ENCODE measurements at places on chromosomes 5 and 9. TPM values are rescaled to one million over a fixed set of nuclear protein-coding genes. Genes with fewer than 3 reads are reported as not detected.

DNA sequence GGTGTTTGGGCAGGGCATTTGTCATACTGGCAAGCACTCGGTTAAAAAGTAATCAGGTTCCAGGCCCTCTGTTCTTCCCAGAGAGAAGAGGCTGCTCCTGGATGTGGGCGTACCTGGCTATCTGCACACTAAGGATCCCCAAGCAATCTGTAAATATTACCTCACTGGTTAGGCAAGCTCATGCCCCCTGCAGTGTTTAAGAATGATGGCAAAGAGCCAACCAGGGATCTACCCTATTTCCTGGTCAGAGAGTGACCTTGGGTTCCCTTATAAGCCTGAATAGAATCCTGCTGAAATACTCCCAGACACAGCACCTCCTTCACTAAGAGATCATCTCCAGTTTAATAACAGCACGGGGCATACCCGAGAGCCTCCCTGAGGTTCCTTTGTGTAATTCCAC is 181.2 kb downstream of the PIK3R1 start:
- no peak overlapping the region for H3K4me3 ChIP-seq
- no peaks in the 10 kb centered on the region for H3K36me3 ChIP-seq
- no peaks in the 10 kb centered on the region for H3K27me3 ChIP-seq
- no peak for DNase-seq
- H3K27ac ChIP-seq: no peak overlapping the region

Gene TLR4
- 0.51 TPM for total RNA-seq

GRCh38 chr5:68505917-68506860 is 290.6 kb downstream of the PIK3R1 start:
- H3K27ac ChIP-seq: no peak overlapping the region
- H3K4me3 ChIP-seq: no peak overlapping the region

Gene ABLIM3
- not detected for total RNA-seq

Gene TRIM36
- 0.15 TPM for total RNA-seq

DNA sequence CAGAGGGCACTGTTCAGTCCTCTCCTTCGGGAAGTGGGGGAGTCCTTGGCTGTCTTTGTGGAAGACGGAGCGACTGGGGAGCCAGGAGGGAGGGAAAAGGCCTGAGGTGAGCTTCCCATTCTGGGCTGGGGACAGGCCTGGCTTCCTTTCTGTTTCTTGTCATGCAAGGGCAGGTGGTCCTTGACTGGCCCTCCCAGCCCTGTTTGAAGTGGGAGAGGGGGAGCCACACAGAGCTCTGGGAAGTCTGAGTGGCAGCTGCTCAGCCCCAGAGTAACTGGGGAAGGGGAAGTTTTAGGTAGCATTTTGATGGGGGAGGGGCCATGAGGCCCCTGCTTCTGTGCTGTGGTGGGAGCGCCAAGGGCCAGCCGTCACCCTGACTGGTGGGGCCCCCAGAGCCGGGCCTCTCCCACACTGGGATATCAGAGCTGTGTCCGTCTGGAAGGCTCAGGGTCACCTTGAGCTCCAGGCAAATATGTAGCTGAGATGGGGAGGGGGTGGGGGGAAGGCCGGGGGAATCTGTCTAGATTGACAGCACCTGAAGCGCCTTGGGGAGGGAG is 6.5 kb downstream of the UNC5A start:
- H3K4me1 ChIP-seq: peaks cover 8% of the 10 kb centered on the region
- no peak overlapping the region for H3K27ac ChIP-seq
- H3K27me3 ChIP-seq: peaks cover 51% of the 10 kb centered on the region
- DNase-seq: no peak

Gene MACIR
- 10.5 TPM for total RNA-seq

GRCh38 chr5:149924486-149924885 is 20.1 kb downstream of the PDE6A start:
- no peaks in the 10 kb centered on the region for H3K4me1 ChIP-seq
- H3K36me3 ChIP-seq: no peaks in the 10 kb centered on the region
- no peak overlapping the region for H3K4me3 ChIP-seq
- H3K27ac ChIP-seq: no peak overlapping the region
- H3K27me3 ChIP-seq: no peaks in the 10 kb centered on the region

Gene TRIM32
- total RNA-seq: 14.2 TPM

DNA sequence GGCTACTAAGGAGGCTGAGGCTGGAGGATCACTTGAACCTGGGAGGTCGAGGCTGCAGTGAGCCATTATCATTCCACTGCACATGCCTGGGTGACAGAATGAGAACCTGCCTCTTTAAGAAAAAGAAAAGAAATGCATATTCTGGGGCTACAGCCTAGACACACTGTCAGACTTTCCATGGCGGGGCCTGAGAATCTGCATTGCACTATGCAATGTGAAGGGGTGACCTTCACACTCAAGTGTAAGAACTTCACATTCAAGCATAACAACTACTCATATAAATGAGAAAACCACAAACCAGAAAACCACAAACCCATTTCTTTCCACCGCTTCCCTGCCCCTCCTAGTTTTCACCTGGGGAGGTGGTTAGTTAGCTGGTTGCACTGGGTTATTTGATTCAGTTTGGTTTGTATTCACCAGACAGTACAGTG is 18.0 kb upstream of the FBP2 start:
- H3K4me1 ChIP-seq: peaks cover 7% of the 10 kb centered on the region
- H3K27ac ChIP-seq: no peak overlapping the region
- DNase-seq: no peak

Gene DDX4
- total RNA-seq: not detected

- no peak overlapping the region for H3K4me3 ChIP-seq
- no peaks in the 10 kb centered on the region for H3K36me3 ChIP-seq
- H3K27ac ChIP-seq: no peak overlapping the region
- no peak for DNase-seq
- no peaks in the 10 kb centered on the region for H3K4me1 ChIP-seq
These were observed 53.6 kb downstream of the ERGIC1 start for GRCh38 chr5:172887692-172888091.

GRCh38 chr9:86598411-86599239 is 244.4 kb upstream of the TUT7 start:
- H3K27ac ChIP-seq: no peak overlapping the region
- no peaks in the 10 kb centered on the region for H3K36me3 ChIP-seq
- no peaks in the 10 kb centered on the region for H3K4me1 ChIP-seq
- no peaks in the 10 kb centered on the region for H3K27me3 ChIP-seq
- no peak overlapping the region for H3K4me3 ChIP-seq
- no peak for DNase-seq

- H3K4me3 ChIP-seq: no peak overlapping the region
- no peaks in the 10 kb centered on the region for H3K36me3 ChIP-seq
- no peak for DNase-seq
- H3K27ac ChIP-seq: no peak overlapping the region
These were observed 3.4 kb downstream of the CDKN2B-AS1 start for GRCh38 chr9:21998026-21998425.

GRCh38 chr5:140224658-140225057 is 49.7 kb downstream of the CYSTM1 start:
- H3K4me1 ChIP-seq: no peaks in the 10 kb centered on the region
- H3K27ac ChIP-seq: no peak overlapping the region

DNA sequence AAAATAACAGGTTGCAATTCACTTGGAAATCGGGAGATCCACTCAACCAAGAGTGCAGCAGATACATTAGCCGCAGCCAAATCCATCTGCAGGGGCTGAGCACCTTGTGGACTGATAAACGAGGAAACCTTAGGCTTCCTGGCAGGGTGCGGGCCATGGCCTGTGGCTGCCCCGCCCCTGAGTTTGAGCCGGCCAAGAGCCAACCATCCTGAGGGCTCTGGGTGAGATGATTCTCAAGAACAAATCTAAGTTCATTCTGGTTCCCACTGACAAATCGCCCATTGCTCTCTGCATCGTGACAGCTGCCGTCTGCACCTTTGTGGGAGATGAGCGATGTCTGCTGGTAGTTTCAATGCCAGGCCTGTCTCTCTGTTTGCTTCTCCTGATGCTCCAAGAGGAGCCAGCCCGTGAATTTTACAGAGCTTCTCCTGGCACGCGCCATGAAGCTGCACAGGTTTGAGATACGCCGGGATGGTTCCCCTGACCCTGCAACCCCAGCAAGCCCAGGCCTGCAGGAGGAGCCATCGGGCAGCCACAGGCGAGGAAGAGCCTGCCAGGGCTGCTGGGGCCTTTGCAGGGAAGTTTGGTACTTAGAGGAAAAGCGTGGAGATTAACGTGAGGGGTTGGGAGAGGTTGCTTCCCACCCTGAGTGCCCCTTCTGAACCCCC is 154.0 kb downstream of the OLFM1 start:
- H3K36me3 ChIP-seq: no peaks in the 10 kb centered on the region
- H3K4me1 ChIP-seq: no peaks in the 10 kb centered on the region
- no peak overlapping the region for H3K4me3 ChIP-seq
- H3K27ac ChIP-seq: no peak overlapping the region

- H3K4me3 ChIP-seq: no peak overlapping the region
- no peak for DNase-seq
- H3K27me3 ChIP-seq: no peaks in the 10 kb centered on the region
- no peak overlapping the region for H3K27ac ChIP-seq
These were observed 262.3 kb downstream of the NSG2 start for GRCh38 chr5:174307656-174308271.

Gene CDO1
- not detected for total RNA-seq

Gene IL33
- total RNA-seq: not detected

Gene NOXA1
- total RNA-seq: 0.66 TPM

Measured in CD8-positive, alpha-beta memory T cell (primary cell).